Central memory CD8-positive, alpha-beta T cell (primary cell): ENCODE measurements at places on chromosomes 1 and 21.

- DNase-seq = no peak
Observed at GRCh38 chr1:67405473-67406245, 24.5 kb downstream of the SERBP1 start.

GRCh38 chr1:17196496-17197185 is 8.3 kb upstream of the PADI1 start:
- DNase-seq = no peak

DNA sequence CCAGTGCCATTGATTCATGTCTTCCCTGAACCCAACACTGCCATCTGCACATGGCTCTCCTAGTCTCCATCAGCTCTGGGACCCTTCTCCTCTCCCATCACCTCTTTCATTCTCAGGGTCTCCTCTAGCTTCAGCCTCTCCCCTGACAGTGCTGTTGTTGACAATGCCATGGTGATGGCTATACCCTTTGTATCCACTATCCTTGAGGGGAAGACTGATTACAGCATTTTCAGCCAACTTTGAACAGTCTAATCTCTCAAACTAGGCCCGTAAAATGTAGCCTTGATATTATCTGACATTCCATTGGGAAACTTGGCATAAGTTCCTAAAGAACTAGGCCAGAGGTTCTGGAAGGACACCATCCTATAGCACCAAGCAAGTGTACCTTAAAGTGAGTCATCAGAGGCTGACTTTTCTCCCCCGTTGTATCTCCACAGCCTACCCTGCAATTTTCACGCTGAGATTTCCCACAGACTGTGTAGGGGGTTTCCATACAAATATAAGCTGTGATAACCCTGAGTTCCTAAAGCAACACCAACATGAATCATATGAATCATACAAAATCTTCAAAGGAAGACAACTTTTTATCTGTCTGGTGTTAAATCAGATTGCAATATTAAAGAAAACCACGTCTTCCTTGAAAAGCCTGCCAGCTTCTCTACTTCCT is 5.8 kb downstream of the HAO2 start:
- no peak for DNase-seq

DNA sequence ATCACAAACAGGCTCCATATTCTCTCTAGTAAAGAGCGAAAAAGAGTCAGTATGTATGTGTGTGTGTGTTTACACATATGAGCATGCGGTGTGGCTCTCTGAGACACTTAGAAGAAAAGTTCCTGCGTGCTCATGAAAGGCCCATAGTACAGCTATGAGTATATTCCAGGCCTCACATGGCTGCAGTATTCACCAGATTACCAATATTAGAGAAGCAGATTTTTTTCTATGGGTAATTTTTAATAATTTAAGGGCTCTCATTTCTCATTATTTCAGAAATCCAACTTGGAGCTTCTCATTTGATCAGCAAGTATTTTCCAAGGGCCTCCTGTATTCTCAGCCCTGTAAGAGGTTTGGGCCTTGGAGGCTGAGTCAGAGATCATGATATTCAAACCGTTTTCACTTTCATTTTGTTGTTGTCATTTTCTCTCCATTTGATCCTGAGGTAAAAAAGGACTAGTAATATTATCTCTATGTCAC is 232.9 kb upstream of the SGIP1 start:
- DNase-seq = no peak

GRCh38 chr1:151935154-151935553 is 25.8 kb upstream of the THEM4 start:
- no peak for DNase-seq

- no peak for DNase-seq
Observed at GRCh38 chr1:73801912-73802429, 396.0 kb downstream of the LRRIQ3 start.

- no peak for DNase-seq
Observed at GRCh38 chr1:160169553-160170399, 18.4 kb downstream of the ATP1A4 start.

DNA sequence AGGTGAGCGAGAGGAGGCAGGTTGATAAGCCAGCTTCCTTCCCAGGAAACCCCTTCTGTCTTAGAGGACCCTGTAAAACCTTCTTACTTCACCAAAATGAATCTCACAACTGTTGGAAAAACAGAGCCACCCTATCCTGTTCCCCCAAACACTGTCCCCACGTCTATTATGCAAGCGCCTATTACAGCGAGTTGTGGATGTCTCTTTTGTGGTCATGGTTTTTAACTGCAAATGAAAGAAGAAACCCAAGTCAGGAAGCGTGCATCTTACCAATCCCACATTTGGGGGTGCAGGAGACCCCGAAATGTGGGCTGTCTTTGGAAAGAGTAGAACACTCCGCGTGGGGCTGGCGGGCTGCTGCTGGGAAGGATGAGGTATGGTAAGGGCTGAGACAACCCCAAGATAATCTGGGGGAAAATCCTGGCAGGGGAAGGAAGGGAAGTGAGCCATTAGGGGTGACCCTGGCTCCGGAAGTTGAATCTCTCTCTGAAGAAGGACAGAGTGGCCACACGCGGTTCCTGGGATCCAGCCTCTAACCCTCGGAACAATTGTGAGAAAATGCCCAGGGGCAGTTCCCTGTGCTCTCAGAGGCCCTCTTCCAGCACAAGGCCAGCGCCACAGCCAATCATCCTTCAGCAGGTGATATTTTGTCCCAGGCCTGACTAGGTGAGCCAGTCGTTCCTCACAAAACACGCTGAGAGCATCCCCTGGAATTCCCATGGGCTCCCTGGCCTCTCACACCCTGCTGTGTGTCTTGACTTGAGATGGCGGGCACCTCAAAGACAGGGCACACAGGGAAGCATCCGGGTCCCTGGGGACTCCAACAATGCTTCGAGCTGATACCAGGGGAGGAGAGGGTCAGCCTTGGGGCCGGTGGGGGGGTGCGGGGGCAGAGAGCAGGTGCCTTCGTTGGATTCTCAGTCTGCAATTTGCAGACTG is 168.5 kb upstream of the IRF2BP2 start:
- DNase-seq = no peak

- DNase-seq = no peak
Observed at GRCh38 chr1:244162786-244163530, 111.9 kb downstream of the ZBTB18 start.

DNA sequence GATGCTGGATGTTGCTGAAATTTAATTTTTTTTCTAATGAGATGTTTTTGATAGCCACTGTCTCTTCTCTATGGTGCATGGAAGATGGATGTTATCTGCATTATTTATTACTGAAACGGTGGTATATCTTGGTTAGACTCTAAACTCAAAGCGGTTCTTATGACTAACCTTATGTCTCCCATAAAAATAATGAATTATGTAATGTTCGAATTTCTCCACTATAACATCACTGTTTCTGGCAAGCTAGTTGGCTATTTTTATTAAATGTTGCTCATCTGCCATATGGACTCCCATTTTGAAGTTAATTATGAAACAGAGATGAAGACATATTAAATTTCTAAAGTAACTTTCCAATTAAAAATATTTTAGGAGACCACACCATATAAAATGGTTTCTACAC is 808.6 kb upstream of the ADGRL4 start:
- no peak for DNase-seq

DNA sequence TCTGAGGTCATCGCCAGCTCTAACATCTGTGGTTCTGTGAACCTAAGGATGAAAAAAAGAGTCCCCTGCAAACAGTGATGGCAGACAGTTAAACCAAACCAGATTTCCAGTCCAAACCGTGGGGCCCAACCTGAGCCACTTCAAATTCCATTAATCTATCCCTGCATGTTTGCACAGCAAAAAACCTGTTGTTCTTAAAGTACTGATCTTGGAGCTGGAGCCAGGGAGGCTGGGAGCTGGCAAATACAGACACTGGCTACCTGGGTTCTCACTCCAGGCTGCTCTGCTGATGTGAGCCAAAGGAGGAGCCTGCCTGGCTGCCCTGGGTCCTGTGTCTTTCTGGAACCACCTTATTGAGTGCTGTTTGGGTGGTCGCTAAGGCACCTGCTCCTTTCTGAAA is 16.4 kb downstream of the LDLRAD1 start:
- DNase-seq = no peak

- no peak for DNase-seq
Observed at GRCh38 chr1:55604179-55604578, 389.0 kb upstream of the USP24 start.

DNA sequence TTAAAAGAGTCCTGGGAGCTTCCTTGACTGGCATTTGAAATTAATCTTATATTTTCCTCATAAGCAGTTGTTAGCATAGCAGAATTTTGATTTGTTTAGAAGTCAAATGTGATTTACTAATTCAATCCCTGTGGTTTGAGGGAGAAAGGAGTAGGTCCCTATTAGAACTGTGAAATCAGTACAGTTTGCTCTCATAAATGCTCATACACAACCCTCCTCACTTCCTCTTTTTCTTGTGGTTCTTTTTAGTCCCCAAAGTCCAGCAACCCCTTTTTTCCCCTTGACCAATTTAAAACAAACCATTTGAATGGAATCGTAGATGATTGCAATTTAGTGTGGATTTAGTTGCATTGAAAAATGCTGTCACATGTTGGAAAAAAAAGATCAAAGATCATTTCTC is 9.2 kb upstream of the IFI44 start:
- DNase-seq = no peak

DNA sequence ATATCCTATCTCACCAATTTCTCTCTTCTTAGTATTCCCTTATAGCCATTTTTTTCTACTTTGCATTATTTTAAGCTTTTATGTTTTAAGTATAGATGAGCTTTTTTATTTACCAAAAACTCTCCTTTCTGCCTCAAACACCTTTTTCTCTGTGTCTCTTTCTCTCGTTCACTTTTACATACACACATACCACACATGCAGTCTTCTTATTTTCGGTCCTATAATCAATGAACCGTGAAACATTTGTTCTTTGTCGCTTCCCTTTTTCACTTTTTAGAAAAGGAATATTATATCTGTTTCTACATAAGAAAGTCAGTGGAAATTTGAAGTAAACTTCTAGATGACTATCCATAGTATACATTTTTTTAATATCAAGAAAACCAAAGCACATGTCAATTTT is 183.2 kb downstream of the MRPL39 start:
- DNase-seq = no peak

- no peak for DNase-seq
Observed at GRCh38 chr1:113409363-113409762, 19.0 kb downstream of the MAGI3 start.

DNA sequence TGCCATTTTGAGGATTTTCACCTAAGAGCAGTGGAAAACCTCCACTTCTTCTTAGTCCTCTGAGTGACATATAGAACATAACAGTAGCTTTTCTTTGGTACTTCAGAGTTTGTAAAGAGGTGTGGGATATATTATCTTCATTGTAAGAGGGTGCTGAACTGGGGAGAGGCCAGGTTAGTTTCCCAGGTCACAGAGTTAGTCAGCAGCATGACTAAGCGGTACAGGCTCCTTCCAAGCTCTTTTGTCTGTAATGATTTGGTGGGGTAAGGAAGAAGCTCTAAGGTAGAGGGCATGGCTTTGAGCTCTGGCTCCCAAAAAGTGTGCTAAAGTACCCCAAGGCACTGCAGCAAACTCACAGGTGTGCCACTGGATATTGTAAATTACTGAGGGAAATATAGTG is 325.0 kb upstream of the PLXNA2 start:
- DNase-seq = no peak

DNA sequence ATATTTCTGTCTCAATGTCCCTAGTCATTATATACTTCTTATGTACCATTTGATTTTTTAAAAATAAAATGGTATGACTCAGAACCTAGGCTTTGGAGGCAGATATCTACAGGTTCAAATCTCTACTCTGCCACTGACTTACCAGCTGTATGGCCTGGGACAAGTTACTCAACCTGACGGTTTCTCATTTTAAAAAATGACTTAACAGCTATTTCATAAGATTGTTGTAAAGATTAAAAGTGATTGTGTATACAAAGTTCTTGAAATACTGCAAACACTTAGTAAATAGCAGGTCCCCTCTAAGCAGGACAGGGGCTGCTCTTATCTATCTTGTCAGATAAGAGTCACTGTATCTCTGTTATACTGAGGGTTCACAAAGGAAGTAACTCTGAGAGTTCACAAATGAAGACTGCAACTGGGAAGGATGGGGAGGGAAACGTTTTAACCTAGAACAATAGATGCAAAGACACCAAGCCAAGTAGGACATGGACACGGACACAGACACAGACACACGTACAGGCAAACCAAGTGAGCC is 2.6 kb downstream of the BCAR3 start:
- no peak for DNase-seq

DNA sequence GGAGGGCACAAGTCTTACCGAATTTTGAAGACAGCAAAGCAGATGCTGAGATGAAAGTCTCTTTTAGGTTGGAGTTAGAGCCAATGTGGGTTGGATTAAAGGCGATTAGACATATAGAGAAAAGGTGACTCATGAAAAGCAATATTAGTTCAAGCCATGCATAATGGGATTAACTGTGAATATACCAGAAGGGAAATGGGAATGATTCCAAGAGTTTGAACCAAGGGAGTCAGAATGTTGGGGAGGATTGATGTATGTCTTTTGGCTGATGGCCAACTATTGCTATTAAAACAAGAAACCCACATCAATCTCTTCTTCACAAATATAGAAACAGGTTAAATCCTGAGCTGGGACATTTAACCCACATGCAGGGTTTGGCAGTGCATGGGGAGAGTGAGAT is 1.2 kb downstream of the HMGCS2 start:
- no peak for DNase-seq

DNA sequence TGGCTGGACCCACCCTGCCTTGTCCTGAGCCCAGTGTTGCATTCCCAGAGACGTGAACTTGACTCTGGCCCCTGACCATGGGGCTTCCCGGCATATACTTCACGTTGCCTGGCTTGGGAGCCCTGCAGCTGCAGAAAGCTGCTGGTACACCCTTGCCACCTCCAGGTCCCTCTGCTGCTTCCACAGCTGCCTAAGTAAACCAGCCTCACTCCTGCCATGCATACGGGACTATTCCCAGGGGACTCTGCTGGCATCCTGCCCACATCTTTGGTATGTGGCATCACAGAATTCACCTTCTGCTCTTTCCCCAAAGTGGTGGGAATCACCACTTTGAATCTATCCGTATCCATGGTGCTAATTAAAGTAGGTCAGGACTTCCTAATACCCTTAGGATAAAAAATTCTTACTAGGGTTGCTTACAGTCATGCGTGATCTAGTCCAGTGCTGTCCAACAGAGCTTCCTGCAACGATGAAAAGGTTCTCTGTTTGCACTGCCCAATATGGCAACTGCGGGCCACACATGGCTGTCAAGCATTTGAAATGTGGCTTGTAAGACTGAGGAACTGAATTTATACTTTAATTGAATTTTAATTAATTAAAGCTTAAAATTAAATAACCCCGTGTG is 203.0 kb downstream of the GRIK3 start:
- DNase-seq = no peak

DNA sequence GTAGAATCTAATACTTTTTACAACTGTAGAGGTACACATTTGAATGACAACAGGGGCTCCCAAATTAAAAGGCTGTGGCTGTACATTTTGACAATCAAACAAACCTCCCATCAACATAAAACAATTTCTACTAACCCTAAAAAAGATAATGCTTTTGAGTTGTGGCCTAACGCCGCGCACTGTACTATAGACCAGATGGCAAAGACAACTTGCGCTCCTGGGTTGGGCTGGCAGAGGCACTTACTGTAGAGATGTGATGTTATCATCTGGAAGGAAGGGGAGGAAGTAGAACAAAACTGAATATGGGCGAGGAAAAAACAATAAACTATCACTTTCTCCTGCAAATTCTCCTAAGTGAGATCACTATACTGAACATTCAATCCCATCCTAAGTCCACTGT is 26.1 kb downstream of the SPRTN start:
- DNase-seq = no peak
